ENCODE measurements at places on chromosomes 13 and 19.

DNA sequence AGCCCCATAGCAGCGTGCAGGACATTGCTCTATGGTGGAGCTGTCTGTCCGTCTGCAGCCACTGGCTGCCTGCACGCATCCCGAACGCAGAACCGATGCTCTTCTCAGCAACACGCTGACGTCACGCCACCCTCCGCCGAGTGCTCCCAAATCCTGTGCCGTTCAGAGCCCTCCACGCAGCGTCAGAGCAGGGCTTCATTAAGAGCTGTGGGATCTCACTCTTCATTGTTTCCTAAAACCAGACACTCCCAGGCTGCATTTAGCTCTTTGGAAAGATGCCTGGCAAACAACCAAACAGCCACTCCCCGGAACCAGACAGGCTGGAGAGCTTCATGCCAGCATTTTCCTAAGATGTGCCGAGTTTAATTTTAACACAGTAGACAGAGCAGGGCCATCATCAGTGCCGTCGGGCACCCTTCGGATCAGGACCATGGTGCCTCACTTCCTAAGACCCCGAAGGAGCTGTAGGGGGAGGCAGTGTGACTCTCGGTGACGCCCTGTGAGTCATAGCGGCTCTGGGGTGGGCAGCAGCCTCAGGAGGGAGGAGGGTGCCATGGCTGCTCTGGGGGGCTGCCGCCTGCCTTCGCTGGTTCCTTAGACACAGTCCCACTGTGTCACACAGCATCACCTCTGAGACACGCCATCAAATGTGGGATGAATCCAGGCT, 131.5 kb upstream of the MCF2L start:
- DNase-seq: no peak

GRCh38 chr13:37326334-37326733, 220.9 kb upstream of the CSNK1A1L start:
- DNase-seq: peak; percentile 42

DNA sequence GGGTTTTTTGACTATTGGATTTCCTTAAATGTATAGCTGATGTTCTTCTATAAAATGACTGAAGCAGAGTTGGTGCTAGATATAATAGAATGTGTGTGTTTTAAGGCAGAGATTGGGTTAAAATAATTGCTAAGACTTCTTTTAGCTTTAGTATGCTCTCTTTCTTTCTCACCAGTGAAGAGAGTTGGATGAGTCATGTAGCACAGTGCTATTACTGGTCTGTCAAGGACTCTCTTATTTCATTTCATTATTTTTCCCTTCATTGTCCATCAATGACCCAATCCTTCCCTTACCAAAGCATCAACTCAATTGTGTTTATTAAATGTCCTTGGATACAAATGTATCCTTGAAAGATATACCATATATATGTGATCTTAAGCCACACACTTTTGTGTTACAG, 268.9 kb downstream of the IRS2 start:
- DNase-seq: peak; percentile 15

GRCh38 chr13:111533900-111534683, 213.7 kb downstream of the TEX29 start:
- no peak for DNase-seq

DNA sequence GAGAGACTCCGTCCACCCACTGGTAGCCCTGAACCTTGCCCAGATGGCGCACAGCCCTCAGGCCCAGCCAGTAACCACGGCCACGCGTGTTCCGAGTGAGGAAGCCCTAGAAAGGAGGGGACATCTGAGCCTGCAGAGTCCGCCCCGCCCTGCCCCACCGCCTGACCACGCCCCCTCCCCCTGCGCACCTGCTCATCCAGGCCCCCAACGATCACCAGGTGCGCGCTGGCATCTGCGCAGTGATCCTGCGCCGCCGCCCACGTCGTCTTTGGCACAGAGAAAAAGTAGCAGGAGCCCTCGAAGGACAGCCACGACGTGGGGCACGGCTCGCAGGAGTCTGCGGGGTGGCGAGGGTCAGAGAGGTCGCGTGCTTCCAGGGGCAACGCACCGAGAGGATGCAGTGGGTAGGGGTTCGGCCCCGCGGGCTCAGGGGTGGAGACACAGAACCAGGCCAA, 2.1 kb downstream of the CLEC4G start:
- DNase-seq: no peak

DNA sequence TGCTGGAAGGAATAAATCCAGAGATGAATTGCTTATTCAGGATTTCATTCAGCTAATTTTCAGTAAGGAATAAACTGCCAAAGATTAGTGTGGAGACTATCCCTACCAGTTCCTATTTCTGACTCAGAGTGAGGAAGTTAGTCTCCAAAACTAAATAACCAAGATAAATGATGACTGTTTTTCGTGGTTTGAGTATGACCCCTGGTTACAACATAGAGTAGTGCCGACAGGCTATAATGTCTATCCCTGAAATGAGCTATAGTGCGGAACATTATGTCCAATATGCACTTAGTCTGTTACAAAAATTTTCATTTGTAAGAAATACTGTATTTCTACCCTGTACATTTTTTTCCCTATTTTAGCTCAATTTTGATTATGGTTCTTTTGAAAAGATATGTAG, 51.4 kb downstream of the NBEA start:
- peak; percentile 7 for DNase-seq

DNA sequence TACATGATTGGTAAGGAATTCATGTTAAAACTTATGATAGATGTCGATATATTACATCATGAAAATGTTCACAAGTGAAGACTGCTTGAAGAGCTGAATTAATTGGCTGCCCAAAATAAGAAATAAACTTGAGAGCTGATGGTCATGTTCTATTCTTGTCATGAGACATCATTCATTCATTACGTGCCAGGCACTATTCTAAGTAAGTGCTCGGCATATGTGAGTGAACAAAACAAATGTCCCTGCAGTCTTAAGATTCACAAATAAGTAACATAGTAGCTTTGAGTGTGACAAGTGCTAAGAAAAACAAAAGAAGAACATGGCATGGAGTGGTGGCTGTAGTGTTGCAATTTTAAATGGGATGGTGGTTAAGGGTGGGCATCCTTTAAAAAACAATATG, 329.3 kb downstream of the SUCLA2 start:
- no peak for DNase-seq

GRCh38 chr19:53158119-53158656, 665 bp downstream of the ZNF347 start:
- DNase-seq: peak; percentile 31

DNA sequence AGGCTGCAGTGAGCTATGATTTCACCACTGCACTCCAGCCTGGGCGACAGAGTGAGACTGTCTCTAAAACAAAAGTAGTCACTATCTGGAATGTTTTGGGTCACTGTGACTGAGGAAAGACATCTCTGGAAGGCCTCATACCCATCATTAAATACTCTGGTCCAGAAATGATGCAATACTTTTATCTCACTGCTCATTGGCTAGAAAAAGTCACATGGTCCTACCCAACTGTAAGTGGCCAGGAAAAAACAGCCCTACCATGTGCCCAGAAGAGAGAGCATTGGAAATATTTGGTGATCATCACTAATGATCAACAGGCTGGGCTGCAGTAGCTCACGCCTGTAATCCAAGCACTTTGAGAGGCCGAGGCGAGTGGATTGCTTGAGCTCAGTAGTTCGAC, 29.8 kb downstream of the PNPLA6 start:
- no peak for DNase-seq

DNA sequence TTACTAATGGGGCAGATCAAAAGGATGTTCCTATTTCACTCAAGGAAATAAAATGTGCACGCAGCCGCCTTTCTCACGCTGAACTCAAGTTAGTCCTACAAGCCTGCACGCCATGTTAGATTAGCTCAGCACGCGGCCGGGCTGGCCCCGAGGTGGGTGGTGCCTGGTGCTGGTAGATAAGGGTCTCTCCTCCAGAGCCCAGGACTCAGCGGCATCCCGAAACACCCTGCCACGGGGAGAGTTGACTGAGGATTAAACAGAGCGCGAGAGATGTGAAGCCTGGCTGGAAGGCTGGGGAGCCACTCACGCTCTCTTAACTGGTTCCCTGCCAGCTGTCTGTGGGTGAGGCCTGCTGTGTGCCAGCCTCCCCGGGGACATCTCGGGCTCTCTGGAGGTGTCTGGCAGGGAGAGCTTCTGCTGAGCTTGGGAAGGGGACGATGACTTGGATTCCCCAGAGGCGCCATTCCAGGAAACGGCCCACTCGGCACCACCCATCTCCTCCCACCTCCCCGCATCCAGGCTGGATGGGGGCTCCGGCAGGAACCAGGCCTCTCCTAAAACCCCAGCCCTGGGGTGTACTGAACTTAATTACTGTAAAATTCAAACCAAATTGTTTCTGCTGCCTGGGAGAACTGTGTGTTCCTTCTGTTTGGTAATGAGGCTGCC, 122.2 kb downstream of the KDM4B start:
- peak; percentile 25 for DNase-seq

- DNase-seq: peak; percentile 79
These were observed 40.7 kb upstream of the SPATA13 start for GRCh38 chr13:24119626-24120508.

GRCh38 chr13:20461860-20462532, 63.7 kb downstream of the CRYL1 start:
- no peak for DNase-seq

DNA sequence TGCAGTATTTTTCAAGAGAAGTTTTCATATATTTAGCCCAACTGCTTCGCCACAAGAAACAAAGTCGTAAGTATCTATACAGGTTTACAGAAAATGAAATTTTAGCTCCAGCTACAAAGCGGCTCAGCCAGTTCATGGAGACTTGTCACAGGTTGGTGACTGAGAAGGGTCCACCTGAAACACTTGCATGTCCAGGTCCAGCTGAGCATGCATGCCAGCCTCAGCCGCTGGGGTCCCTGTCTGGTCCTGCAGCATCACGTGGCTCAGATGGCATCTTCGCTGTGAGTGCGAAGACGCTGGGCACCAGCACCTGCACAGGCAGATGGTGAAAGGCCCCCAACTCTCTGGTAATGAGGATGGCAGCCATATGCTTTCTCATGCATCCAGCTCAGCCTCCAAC, 63.8 kb downstream of the SHISA2 start:
- DNase-seq: no peak

GRCh38 chr13:108270442-108270841, 924 bp downstream of the TNFSF13B start:
- DNase-seq: no peak

- DNase-seq: no peak
These were observed 411.0 kb downstream of the ZNF536 start for GRCh38 chr19:30783212-30783611.

DNA sequence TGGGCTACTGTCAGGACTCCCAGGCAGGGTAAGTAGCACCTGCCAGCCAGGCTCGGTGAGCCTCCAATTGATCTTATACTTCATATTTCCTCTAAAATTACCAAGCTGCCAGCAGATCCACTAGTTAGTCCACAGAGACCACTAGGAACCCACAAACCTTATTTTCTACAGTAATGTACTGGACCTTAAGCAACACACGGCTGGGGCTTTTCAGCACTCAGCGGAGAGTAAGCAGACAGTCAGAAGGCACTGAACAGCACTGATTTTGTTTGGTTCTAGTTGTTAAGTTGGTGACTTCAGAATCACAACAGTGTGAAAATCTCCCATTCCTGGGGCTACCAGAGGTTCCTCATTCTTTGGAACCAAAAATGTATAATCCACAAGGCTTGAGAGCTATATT, 56.1 kb downstream of the MRPL57 start:
- DNase-seq: no peak

GRCh38 chr13:41547251-41548000, 90.1 kb downstream of the RGCC start:
- DNase-seq: no peak

DNA sequence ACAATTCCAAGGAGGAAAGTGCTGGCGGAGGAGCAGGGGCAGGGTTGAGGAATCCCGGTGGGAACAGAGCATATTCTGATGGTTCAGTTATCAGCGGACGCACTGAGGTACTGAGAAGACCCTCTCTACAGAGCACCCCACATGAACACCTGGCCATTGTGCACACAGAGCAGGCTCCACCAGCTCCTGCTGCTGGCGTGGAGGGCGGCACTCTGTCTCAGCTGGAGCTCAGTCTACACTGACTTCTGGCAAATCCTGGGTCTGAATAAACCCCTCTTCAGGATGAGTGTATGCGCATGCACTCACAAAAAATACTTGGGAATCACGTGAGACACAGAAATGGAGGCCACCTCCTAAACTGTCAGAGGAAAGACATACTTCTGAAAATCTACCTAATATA, 114.4 kb upstream of the IRS2 start:
- no peak for DNase-seq

DNA sequence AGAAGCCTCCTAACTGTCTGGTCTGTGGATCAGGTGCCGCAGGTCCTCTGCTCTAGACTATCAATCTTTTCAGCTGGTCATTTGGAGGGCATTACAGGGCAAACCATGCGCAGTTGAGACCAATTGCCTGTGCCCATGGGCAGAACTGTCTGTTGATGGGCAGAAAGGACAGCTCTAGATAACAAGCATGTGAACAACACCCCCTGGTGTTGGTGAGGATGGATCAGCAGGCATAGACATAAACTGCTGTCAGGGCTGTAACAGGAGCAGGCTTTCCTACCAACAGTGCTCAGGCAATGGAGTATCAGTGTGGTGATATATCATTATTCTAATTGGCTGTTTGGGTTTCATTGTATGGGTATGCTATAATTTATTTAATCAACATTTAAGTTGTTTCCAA, 104.7 kb upstream of the KL start:
- peak; percentile 47 for DNase-seq

DNA sequence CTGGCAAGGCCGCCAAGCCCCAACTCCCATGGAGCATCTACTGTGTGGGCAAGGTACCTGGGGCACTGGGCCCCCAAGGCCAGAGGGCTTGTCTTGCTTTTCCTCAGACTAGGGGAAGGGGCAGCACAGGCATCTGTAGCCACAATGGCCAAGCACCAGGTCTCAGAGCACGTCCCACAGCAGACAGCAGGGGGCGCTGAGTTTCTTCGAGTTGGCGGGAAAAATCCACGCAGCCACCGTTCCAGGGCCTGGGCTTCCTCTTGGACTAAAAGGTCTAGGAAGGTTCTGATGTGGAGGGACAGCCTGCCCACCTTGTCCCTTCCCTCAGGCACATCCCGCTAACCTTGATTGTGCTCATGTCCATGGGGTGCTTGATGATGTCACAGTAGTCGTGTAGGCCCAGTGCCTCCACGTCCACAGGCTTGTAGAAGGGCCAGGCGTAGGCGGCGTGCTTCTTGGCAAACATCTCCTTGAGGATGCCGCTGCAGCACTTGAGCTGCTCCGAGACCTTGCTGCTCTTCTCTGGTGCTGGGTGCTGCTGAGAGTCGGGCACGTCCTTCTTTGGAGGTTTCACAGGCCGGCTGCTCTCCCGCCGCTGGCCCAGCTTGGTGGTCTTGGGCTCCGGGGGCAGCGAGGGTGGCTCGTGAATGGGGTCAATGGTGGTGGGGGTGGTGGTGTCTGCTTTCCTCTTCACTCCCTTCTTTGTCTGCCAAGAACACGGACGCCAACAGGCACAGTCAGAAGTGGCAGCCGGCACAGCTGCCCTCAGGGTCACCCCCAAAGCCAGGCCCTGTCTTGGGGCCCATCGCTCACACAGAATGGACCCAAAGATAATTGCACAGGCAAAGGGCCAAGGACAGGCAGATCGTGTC, 32.0 kb upstream of the EPHX3 start:
- DNase-seq: peak; percentile 52

All from fibroblast of lung (primary cell).